ENCODE measurements at places on chromosomes 12 and 14.

- H3K4me3 ChIP-seq, result peak overlapping the region; percentile 94
- peak overlapping the region; percentile 75 for H3K27ac ChIP-seq
- H3K4me1 ChIP-seq, result peaks cover 64% of the 10 kb centered on the region
- DNase-seq, result no peak
- H3K27me3 ChIP-seq, result no peaks in the 10 kb centered on the region
- H3K36me3 ChIP-seq, result no peaks in the 10 kb centered on the region
Observed at GRCh38 chr12:69471076-69471430, 865 bp downstream of the FRS2 start.

GRCh38 chr12:105278043-105278697 lies 42.2 kb upstream of the APPL2 start:
- H3K36me3 ChIP-seq, result no peaks in the 10 kb centered on the region
- H3K4me3 ChIP-seq, result no peak overlapping the region
- no peaks in the 10 kb centered on the region for H3K27me3 ChIP-seq
- no peak for DNase-seq
- H3K4me1 ChIP-seq, result no peaks in the 10 kb centered on the region
- no peak overlapping the region for H3K27ac ChIP-seq

GRCh38 chr14:61146899-61147298 lies 134.2 kb downstream of the TMEM30B start:
- H3K4me1 ChIP-seq, result no peaks in the 10 kb centered on the region
- no peak overlapping the region for H3K27ac ChIP-seq
- no peak overlapping the region for H3K4me3 ChIP-seq

DNA sequence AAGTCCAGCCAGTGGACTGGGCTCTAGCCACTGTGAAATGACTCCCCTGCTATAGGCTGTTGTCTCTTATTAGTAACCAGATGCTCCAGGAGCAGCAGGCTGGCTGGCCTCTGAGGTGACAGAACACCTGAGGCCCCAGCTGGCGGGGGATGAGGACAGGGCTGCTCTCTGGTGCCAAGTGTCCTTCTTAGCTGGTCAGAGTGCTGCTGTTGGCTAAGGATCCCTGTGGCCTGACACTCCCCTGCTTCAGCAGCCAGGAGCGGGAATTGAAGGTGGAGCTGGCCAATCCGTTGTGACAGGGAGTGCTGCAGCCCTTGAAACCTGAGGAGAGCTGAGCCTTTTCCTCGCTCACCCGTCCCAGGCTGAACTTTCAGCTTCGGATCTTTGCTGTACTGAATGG lies 30.7 kb downstream of the TMEM229B start:
- no peaks in the 10 kb centered on the region for H3K27me3 ChIP-seq
- H3K4me3 ChIP-seq, result no peak overlapping the region
- no peaks in the 10 kb centered on the region for H3K4me1 ChIP-seq
- DNase-seq, result no peak

DNA sequence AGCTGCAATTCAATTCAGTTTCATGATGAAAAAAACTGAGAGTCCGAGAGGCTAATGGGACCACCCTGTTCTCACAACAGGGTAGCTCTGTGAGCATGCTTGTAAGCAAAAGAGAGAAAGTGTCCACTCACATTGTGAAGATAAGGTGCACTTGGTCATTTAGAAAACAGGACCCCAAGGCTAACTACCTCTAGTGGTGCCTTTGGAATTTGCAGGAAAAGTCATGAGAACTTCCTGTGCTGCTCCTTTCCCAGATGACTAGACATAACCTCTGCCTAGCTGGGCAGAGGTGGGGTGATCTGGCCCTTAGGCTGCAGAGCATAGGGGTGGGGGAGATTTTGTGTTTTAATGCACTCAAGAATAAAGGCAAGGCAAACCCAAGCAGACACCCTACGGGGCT lies 118.9 kb downstream of the STAB2 start:
- H3K4me1 ChIP-seq, result no peaks in the 10 kb centered on the region
- H3K27me3 ChIP-seq, result peaks cover 8% of the 10 kb centered on the region
- no peak overlapping the region for H3K4me3 ChIP-seq
- H3K27ac ChIP-seq, result no peak overlapping the region
- no peaks in the 10 kb centered on the region for H3K36me3 ChIP-seq
- DNase-seq, result no peak

- no peaks in the 10 kb centered on the region for H3K36me3 ChIP-seq
- peak overlapping the region; percentile 22 for H3K4me3 ChIP-seq
- peak; percentile 60 for DNase-seq
- no peaks in the 10 kb centered on the region for H3K27me3 ChIP-seq
- H3K4me1 ChIP-seq, result peaks cover 71% of the 10 kb centered on the region
Observed at GRCh38 chr14:68734231-68734732, 58.6 kb downstream of the ZFP36L1 start.

DNA sequence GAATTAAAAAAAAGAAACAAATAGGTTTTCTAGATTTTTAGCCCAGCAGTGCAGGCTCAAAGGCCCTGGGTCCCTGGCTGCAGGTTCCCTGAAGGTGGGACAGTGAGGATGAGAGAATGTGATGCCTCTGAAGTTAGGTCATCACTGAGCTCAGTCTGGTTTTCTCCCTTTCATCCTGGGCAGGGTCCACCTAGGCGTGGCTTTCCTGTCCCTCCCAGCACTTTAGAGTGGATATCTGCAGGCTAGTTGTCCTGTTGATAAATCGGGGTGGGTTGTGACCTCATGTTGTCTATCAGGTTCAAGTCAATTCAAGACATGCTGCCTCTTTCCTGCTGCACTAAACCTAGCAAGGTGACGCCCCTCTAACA lies 60.9 kb downstream of the MAP1LC3B2 start:
- H3K4me1 ChIP-seq, result no peaks in the 10 kb centered on the region
- H3K27ac ChIP-seq, result no peak overlapping the region
- H3K36me3 ChIP-seq, result no peaks in the 10 kb centered on the region
- DNase-seq, result no peak
- no peak overlapping the region for H3K4me3 ChIP-seq
- no peaks in the 10 kb centered on the region for H3K27me3 ChIP-seq

- H3K27me3 ChIP-seq, result no peaks in the 10 kb centered on the region
- H3K27ac ChIP-seq, result peak overlapping the region; percentile 90
Observed at GRCh38 chr12:49750027-49750995, 9.0 kb downstream of the TMBIM6 start.

- H3K27ac ChIP-seq, result no peak overlapping the region
- H3K4me1 ChIP-seq, result no peaks in the 10 kb centered on the region
Observed at GRCh38 chr12:47935184-47935583, 28.2 kb upstream of the TMEM106C start.

GRCh38 chr12:21546716-21547115 lies 20.6 kb downstream of the SPX start:
- peaks cover 2% of the 10 kb centered on the region for H3K27me3 ChIP-seq
- no peaks in the 10 kb centered on the region for H3K36me3 ChIP-seq
- H3K4me1 ChIP-seq, result peaks cover 9% of the 10 kb centered on the region

DNA sequence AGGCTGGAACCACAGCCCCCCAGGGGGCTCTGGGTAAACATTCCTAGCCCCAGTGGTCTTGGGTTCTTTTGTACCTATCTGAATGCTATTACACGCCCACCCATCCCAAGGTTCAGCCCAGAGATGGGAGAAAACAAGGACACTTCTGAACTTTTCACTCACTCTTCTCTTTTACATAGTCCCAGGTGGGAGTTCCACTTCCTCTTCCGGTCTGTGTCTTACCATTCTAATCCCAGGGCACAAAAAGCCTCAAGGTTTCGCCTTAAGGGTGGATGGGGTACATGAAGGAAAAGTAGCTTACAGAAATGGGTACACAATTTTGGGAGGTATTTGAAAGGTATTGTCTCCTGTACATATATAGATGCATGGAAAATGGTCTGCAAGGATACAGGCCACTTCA lies 79.0 kb downstream of the TMEM30B start:
- no peak for DNase-seq
- H3K36me3 ChIP-seq, result no peaks in the 10 kb centered on the region
- no peaks in the 10 kb centered on the region for H3K4me1 ChIP-seq
- H3K27me3 ChIP-seq, result peaks cover 36% of the 10 kb centered on the region

GRCh38 chr12:69922999-69923398 lies 98.0 kb downstream of the MYRFL start:
- no peak overlapping the region for H3K27ac ChIP-seq
- no peaks in the 10 kb centered on the region for H3K36me3 ChIP-seq
- no peak for DNase-seq
- no peaks in the 10 kb centered on the region for H3K4me1 ChIP-seq

GRCh38 chr12:53287741-53288216 lies 7.6 kb upstream of the PFDN5 start:
- peak overlapping the region; percentile 23 for H3K27ac ChIP-seq
- peaks cover 58% of the 10 kb centered on the region for H3K36me3 ChIP-seq
- peak; percentile 66 for DNase-seq
- H3K4me1 ChIP-seq, result peaks cover 26% of the 10 kb centered on the region
- no peak overlapping the region for H3K4me3 ChIP-seq
- H3K27me3 ChIP-seq, result no peaks in the 10 kb centered on the region

DNA sequence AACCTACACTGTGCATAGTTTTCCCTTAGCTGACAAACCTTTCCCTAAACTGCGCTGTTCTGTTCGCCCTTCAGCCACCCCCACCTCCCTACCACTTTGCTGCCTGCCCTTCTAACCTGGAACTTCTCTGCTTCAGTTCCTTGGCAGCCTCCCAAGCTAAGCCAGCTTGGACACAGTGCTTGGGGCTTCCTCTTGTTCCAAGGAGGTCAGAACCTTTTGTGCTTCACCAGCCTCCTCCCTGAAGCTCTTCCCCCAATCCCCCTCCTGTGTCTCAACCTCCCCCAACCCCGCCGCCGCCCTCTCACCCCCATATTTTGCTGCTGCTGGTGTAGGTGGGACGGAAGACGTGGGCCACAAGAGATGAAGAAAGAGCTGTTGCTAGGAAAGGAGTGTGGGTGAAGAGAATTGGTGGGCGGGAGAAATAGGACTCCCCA lies 8.1 kb upstream of the RIC8B start:
- H3K36me3 ChIP-seq, result peaks cover 2% of the 10 kb centered on the region
- H3K27ac ChIP-seq, result peak overlapping the region; percentile 12
- no peaks in the 10 kb centered on the region for H3K27me3 ChIP-seq
- H3K4me3 ChIP-seq, result peak overlapping the region; percentile 7
- no peak for DNase-seq

- DNase-seq, result no peak
- H3K27me3 ChIP-seq, result no peaks in the 10 kb centered on the region
- H3K27ac ChIP-seq, result no peak overlapping the region
- H3K4me1 ChIP-seq, result peaks cover 10% of the 10 kb centered on the region
Observed at GRCh38 chr14:89899291-89899690, 55.2 kb downstream of the EFCAB11 start.

GRCh38 chr12:87933991-87934390 lies 95.2 kb downstream of the C12orf50 start:
- H3K4me3 ChIP-seq, result no peak overlapping the region
- no peaks in the 10 kb centered on the region for H3K27me3 ChIP-seq
- H3K27ac ChIP-seq, result no peak overlapping the region
- H3K4me1 ChIP-seq, result no peaks in the 10 kb centered on the region
- H3K36me3 ChIP-seq, result no peaks in the 10 kb centered on the region
- no peak for DNase-seq

GRCh38 chr12:113479216-113479589 lies 7.5 kb upstream of the LHX5 start:
- H3K36me3 ChIP-seq, result peaks cover 2% of the 10 kb centered on the region
- H3K4me3 ChIP-seq, result no peak overlapping the region
- peaks cover 78% of the 10 kb centered on the region for H3K27me3 ChIP-seq
- peaks cover 6% of the 10 kb centered on the region for H3K4me1 ChIP-seq
- no peak overlapping the region for H3K27ac ChIP-seq

DNA sequence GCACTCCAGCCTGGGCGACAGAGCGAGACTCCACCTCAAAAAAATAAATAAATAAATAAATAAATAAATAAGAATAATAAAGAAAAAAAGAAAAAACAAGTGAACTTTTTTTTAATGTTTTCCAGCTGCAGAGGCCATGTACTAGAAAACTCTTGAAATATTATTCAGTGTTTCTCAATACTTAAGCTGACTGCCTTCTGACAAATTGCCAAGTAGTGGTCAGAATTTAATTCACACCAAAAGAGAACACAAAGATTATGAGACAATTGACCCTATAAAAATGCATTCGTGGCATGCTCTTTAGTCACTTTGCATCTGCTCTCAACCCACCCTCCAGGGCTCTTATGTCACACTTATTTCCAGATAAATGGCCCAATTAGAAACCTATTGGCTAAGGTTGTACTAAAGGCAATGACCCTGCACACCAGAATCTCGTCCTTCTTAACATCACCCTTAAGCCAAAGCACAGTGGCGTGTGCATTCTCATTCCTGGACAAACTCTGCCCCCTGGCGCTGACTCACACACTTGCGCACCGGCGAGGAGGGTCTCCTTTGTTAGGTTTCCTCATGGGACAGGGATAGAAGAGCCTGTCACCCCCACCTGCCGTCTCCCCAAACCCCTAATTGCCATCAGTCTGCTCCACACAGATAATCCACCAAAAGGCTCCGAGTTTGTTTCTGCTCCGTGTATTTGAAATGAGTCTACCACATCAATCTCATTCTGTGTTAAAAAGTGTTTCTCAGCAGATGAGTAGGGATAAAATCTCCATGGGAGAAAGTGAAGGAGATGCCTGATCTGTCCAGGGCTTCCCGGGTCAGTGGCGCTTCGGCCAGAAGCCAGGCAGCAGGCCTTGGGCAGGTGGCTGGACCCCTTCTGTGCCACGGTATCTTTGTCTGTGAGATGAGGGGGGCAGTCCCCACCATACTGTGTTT lies 73.1 kb upstream of the CEP83 start:
- peak; percentile 81 for DNase-seq
- no peak overlapping the region for H3K27ac ChIP-seq
- H3K4me1 ChIP-seq, result peaks cover 3% of the 10 kb centered on the region
- peaks cover 4% of the 10 kb centered on the region for H3K27me3 ChIP-seq

- H3K4me1 ChIP-seq, result no peaks in the 10 kb centered on the region
- DNase-seq, result no peak
Observed at GRCh38 chr12:63882844-63883243, 38.3 kb downstream of the SRGAP1 start.

DNA sequence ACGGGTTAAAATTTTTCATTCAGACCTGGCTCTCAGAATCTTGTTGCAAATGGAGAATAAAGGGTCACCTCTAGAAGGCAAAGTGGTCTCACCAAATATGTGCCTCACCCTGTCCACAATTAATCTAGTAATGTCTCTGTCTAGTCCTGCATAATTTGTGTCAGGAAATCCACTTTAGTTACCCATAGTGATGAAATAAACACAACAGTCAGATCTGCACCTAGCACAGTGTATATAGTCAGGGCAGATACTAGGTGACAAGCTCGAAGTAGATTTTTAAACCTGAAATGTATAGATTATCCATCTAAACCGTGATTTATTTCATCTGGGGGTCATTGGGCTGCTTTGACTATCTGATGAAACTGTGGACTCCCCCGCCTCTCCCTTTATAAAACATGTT lies 15.9 kb upstream of the FLVCR2 start:
- peaks cover 3% of the 10 kb centered on the region for H3K27me3 ChIP-seq
- DNase-seq, result no peak
- H3K27ac ChIP-seq, result peak overlapping the region; percentile 50
- peaks cover 78% of the 10 kb centered on the region for H3K4me1 ChIP-seq

GRCh38 chr12:105342464-105342863 lies 12.0 kb downstream of the C12orf75 start:
- no peak overlapping the region for H3K4me3 ChIP-seq
- H3K27ac ChIP-seq, result no peak overlapping the region
- DNase-seq, result no peak

Measured in activated naive CD8-positive, alpha-beta T cell treated with anti-CD3 and anti-CD28 coated beads, Interleukin-2, amount 50 U/mL, for 24 hours (primary cell).